ENCODE measurements at places on chromosomes 13 and 19.

DNA sequence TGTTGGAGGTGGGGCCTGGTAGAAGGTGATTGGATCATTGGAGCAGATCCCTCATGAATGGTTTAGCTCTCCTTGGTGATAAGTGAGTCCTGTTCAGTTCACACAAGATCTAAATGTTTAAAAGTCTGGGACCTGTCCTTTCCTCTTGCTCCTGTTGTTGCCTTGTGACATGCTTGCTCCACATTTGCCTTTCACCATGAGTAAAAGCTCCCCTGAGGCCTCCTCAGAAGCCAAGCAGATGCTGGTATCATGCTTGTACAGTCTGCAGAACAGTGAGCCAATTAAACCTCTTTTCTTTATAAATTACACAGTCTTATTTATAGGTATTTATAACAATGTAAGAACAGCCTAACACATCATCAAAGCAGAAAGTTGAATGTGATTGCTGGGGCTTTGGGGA, 24.2 kb upstream of the RFC3 start:
- DNase-seq, result no peak

DNA sequence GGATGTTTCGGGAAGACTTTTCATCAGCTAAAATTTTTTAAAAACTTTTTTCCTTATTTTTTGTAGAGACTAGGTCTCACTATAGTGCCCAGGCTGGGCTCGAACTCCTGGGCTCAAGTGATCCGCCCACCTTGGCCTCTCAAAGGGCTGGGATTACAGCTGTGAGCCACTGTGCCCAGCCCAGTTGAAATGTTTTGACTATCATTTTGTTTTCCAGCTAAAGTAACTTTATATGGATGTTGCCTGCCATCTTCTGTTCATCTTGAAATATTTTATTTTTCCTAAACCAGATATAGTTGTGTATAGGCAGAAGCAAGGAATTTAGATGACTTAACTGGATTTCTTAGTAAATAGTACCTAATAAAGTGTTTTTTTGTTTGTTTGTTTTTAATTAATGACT, 7.0 kb downstream of the CAB39L start:
- DNase-seq, result peak; percentile 45

DNA sequence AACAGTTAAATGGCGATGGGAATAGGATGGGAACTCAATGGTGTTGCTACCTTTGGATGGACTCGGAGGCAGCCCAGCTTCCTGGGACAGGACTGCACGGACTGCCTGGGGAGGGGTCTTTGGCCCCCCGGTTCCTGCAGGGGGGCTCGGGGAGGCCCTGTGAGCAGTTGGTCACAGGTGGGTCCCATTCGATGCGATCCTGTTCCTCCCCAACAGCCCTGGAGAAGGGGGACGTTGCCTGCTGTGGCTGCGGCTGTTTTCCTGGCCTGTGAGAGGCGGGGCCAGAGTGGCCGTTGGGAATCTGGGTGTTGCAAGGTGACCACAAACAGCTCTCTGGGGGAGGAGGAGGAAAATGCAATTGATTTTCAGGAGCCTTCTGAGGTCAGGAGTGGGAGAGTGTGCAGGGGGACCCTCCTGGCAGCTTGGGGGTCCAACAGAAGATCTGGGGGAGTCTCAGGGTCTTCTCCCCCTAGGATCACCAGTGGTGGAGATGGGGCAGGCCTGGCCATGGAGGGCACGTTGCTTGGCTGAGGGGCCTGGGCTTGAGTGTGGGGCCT, 1.9 kb upstream of the PLPPR3 start:
- no peak for DNase-seq

- no peak for DNase-seq
Measured at GRCh38 chr13:26992951-26993719, 178.5 kb downstream of the USP12 start.

- DNase-seq, result no peak
Measured at GRCh38 chr13:81714513-81714912, 1373.6 kb upstream of the SPRY2 start.

DNA sequence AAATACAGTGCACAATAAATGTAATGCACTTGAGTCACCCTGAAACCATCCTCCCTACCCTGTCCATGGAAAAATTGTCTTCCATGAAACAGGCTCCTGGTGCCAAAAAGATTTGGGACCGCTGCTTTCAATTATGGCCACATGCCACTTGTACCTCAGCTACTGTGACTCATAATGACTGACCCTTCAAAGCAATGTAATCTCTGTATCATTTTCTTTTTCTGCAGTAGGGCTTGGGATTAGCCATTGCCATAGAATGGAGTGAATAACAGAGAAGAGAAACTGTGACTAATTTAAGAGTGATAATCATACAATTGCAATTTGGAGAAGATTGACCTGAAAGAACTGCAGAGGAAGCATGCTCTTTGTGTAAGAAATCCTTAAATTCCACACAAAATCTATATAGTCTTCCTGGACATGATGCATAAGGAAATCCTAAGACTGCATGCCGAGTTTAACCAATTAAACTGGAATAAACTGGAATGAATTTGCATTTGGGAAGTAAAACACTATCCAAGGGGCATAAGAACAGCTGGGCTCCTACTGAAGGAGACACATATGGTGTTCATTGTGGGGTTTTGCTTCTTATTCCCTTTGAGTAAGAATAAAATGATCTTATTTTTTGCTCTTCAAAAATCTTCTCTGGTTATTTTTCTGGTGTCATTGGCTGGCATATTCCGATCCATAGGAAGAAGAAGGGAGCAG, 59.5 kb upstream of the SLC7A1 start:
- DNase-seq, result peak; percentile 82

GRCh38 chr13:24280720-24281119, 28.7 kb upstream of the C1QTNF9 start:
- DNase-seq, result no peak

GRCh38 chr19:2917275-2918184, 16.8 kb downstream of the ZNF57 start:
- no peak for DNase-seq

DNA sequence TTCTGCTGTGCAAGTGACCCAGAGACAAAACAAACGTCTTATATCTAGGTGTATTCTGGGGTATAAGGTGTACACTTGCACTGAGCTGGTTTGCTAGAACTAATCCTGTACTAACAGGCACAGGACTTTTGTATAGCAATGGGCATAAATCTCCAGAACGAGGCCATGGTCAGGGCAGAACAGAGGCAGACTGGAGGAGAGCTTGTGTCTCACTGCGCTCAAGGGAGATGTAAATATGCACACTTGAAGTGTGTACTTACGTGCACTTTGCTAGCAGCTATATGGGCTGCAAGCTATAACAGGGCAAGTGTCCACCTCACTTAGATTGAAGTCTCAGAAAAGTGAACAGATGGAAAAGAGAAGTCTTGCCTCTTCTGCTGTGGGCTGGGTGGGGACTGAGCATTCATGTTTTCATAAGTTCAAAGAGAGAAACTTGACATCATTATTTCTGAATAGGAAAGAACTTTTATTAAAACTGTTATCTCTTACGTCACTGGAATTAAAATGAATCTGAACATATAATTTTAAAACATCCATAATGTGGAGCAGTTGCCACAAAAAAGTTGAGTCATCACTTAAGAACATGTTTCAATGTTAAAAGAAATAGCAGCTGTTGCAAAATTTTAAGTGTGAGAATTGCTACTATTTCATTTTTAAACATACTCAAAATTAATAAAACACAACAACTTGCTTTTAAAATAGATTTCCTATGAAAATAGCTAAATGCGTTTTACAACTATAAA, 888.3 kb downstream of the PCDH9 start:
- DNase-seq, result no peak

- DNase-seq, result peak; percentile 28
Measured at GRCh38 chr13:113049521-113049941, 56.1 kb upstream of the F7 start.

GRCh38 chr19:2455851-2456570, 748 bp downstream of the LMNB2 start:
- DNase-seq, result peak; percentile 58

DNA sequence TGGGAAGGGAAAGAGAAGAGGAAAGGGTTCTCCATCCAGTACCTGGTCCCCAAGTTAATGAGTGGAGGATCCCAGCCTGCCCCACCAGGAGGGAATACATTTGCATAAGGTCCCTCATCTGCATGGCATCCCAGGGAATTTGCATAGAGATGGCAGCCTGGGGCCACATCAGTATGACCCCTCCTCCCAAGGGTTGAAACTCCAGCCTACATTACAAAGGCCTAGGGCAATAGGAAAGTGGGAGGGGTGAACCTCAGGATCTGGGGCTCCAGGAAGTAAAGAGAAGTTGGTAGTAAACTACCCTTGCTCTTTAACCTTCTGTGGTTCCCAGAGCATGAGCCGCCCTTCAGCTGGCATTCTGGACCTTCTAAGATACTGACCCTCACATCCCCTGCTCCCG, 6.8 kb upstream of the NECTIN2 start:
- no peak for DNase-seq

GRCh38 chr13:42603571-42603970, 29.6 kb downstream of the TNFSF11 start:
- no peak for DNase-seq

DNA sequence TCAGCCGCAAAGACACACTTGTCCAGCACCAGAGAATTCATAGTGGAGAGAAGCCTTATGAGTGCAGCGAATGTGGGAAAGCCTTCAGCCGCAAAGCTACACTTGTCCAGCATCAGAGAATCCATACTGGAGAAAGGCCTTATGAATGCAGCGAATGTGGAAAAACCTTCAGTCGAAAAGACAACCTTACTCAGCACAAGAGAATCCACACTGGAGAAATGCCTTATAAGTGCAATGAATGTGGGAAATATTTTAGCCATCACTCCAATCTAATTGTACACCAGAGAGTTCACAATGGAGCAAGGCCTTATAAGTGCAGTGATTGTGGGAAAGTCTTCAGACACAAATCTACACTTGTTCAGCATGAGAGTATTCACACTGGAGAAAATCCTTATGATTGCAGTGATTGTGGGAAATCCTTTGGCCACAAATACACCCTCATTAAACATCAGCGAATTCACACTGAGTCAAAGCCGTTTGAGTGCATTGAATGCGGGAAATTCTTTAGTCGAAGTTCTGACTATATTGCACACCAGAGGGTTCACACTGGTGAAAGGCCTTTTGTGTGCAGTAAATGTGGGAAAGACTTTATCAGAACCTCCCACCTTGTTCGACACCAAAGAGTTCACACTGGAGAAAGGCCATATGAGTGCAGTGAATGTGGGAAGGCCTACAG, 6.8 kb downstream of the ZNF134 start:
- DNase-seq, result no peak

DNA sequence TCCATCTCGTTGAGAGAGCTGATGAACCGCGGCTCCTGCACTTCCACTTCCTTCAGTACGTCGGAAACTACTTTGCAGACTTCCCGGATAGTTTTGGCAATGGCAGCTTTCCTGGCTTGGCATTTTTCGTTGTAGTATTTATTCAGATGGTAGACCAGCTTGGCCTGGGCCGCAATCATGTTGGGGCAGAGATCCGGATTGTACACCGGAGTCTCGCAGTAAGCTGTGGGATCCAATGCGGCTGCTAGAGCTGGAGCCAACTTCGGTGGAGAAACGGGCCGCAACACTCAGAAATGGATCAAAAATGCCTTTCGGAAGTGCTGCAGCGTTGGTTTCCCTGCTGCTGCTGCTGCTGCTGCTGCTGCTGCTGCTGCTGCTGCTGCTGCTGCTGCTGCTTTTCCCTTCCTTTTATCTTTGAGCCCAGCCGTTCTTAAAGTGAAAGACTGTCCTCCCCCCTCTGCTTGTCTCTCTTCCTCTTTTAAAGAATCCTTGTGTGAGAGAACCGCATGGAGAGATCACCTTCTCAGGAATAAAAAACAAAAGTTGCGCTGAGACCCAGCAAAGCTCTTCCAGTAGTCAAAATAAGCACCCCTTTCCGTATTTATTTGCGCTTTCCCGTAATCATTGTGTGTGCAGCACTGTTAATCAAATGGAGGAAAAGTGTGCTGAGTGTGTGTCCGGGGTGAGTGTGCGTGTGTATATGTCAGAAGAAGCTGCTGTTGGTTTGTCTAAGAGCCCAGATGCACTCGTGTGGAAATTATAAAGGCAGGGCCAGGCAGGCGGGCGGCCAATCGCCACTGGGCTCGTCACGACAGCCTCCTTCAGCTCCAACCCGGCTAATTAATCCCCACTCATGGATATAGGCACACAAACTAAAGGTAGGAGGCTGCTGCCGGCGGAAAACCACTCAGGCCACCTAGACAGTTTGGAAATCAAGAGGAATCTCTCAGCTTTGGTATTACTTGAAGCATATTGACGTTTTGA, at the start of gene MAB21L1:
Gene MAB21L1 (minus strand): TSS at position 730 of the 984 bp plus-strand sequence. CDS start 551 bp downstream, at position 179.
- peak; percentile 90 for DNase-seq

- no peak for DNase-seq
Measured at GRCh38 chr19:7292950-7293761, 1.1 kb downstream of the INSR start.

DNA sequence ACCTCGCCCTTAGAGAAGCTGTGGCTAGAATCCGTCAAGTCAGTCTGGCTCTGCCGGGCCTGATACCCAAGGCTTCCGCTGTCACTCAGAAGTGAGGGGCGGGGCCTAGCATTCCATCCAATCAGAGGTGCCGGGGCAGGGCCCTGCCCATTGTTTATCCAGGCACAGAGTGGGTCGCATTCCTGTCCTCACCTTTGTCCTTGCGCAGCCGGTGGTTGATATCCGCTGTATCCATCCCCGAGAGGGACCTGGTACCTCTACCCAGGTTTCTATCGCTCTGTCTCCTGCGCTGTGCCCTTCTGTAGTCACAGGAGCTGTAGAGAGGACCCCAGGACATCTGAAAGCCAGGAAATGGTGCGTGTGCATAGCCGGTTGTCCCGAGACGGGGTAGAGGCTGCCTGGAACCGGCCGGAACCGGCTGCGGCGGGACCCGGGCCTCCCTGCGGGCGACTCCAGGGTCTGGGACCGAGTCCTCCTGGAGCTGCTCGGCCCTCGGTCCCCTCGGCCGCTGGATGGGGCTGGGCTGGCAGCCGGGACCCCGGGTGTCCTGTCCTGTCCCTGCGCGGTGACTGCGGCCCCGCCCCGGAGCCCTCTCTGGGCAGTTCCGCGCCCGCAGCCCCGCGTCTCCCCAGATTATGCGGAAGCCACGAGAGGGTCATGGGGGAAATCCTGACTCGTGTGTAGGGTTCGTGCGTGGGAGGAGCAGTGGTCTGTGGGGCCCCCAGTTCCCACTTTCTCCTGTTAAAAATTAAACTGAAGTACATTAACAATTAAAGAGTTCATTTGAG, at the start of gene ZNF763:
Gene ZNF763 (plus strand): TSS at position 183 of the 788 bp plus-strand sequence. CDS start 169 bp downstream, at position 352.
- peak; percentile 93 for DNase-seq

- peak; percentile 16 for DNase-seq
Measured at GRCh38 chr13:43874504-43875092, 4.9 kb downstream of the CCDC122 start.

Data from AG08395 (cell line).